Activated CD4-positive, alpha-beta T cell treated with anti-CD3 and anti-CD28 coated beads for 1 hour (primary cell): ENCODE measurements at places on chromosomes 11 and 22.

DNA sequence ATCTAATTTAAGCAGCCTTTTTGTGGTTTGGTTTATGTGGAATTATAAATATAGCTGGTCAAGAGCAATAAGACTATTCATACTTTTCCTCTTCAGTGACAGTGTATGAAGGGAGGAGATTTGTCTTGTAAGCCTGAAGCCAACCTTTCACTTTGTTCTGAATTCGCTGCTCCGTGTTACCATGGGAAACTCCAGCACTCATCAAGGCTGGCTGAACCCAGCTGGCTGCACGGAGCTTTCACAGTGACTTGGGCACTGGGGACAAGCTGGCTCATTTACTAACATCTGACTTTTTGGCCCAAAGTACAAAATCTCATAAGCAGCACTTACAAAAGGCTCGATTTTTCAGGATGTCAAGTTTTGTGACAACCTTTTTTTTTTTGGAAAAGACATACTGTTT, 120.4 kb upstream of the GRIA4 start:
- no peak for DNase-seq

DNA sequence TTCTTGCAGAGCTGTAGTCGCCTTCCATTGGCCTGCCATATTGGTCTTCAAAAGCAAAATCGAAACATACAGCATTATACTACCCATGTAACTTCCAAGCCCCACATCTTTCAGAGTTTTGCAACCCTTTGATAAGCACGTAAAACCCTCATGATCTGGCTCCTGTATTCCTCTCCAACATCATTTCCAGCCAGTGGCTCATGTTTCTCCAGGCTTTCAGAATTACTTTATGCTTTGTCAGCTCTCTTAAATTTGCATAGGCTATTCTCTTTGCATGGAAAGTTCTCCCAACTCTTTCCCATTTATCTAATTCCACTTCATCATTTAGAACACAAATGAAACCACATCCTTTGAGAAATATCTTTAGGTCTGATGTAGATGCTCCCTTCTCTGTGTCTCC, 67.8 kb upstream of the DDI1 start:
- no peak for DNase-seq

GRCh38 chr11:11243590-11244469, 109.2 kb downstream of the CSNK2A3 start:
- no peak for DNase-seq

DNA sequence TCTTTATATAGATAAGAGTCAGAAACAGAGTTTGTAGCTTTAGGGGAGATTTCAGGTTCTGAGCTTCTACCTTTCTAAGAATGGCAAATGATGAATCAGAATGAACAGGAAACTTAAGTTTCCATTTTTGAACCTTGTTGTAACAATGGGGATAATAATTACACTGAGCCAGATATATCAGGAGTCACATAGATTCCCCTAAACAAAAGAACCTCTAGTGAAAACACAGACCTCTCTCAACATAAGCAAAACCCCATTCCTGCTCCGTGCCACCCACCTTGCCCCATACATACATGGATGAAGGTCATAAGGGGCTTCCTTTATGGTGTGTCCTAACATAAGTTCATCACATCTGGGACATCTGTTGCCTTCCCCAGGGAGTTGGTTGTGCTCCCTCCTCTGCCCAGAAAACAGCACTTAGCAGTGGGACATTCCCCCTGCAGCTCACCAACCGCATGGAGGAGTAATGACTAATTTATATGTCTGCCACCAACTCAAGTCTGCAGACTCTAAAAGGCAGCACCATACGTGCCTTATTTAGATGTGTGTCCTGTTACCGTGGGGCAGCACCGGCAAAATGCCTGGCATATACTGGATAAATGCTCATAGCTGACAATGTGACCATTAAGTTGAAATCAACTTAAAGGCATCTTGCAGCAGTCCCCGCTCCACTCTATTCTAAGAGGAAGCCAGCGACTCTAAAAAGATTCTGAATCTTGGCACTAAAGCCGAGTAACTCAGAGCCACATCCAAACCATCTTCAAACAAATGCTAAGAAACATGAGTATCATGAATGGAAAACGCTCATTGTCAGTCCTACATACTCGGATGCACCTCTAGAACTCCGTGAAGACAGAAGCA, 8.0 kb downstream of the JAML start:
- DNase-seq, result no peak

GRCh38 chr11:112177589-112177988, 2.3 kb downstream of the BCO2 start:
- no peak for DNase-seq

DNA sequence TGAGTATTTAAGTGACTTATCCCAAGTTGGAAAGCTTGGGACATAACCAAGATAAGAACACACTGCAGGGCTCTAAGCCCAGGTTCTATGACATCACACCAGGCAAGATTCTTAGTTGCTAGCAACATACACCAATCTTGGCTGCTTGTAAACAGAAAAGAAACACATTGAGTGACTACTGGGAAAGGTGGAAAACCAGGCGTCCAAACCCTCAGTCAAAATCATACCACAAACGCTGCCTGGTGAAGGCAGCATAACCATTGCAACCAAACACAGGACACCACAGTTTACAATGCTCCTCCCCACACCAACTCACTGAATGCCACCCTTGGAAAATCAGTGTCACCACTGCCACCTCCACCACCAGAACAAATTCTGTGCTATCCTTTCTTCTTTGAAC, 379.9 kb downstream of the TTC28 start:
- no peak for DNase-seq

- no peak for DNase-seq
Observed at GRCh38 chr11:103662880-103663279, 373.6 kb upstream of the DDI1 start.

- DNase-seq, result no peak
Observed at GRCh38 chr11:95503047-95503446, 272.0 kb upstream of the SESN3 start.

- no peak for DNase-seq
Observed at GRCh38 chr22:28630177-28630574, 49.5 kb downstream of the TTC28 start.

- DNase-seq, result no peak
Observed at GRCh38 chr11:86606836-86607481, 65.5 kb downstream of the ME3 start.

GRCh38 chr11:69301455-69302401, 7.8 kb downstream of the MYEOV start:
- no peak for DNase-seq

DNA sequence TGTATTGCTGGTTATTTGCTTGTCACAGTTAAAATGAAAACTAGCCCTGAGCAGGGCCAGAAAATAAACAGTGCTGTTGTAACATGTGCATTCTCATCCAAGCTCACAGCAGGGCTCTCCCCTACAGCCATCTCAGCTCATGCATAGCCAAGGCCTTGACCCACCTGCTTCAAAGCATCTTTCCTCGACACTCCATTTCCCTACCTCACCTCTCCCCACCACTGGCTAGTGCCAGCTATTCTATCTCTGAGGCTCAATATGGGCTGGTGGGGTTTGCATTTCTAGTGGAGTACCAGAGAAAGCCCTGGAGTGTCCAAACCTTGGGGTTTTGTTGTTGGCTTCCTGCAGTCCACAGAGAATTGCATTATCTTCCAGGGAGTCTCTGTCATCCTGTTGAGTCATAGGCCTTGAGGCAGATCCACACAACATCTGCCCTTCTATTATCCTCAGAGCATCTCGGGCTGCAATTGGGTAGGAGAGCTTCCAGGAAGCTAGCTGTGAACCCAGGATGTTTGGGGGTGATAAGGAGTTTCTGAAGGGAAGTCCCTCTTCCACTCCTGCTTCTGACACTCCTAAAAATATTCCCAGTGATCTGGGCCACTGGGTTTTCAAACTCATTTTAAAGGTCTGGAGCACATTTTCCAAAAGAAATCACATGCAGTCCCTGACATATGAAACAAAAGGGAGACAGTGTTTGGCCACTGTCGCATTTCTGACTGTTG, 36.1 kb upstream of the AMOTL1 start:
- no peak for DNase-seq

DNA sequence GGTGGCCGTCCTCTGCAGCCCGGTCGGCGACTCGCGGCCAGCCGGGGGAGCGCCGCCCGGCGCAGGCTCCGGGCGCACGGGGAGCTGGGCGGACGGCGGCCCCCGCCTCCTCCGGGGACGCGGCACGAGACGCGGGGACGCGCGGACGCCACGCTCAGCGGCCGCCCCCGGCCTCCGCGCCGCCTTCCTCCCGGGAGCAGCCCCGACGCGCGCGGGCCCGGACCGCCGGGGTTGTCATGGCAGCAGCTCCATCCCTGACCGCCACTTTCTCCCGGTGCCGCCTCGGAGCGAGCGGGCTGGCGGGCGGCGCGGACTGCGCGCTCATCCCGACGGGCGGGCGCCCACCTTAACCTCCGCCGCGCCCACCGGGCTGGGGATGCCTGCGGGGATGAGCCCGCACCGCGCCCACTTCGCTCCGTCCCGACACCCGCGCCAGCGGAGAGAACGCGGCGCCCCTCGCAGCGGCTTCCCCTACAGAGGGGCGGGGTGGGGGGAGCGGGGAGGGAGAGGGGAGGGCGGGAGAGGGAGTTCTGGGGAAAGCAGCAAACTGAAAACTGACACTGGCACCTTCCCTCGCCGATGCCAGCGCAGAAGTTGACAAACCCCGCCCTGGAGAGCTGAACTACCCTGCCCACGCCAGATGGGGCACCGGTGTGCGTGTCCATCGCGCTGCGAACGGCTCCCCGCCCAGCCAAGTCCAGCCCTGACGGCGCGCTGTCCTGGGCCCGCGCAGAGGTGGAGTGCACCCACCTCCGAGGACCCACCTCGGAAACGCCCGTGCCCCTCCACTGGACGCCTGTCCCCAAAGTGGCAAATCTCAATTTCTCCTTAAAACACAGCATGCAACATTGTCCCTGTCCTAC, 588.4 kb downstream of the OPCML start:
- no peak for DNase-seq

GRCh38 chr11:115158053-115158452, 346.2 kb downstream of the CADM1 start:
- DNase-seq, result no peak

- no peak for DNase-seq
Observed at GRCh38 chr11:8928205-8928604, 4.5 kb downstream of the C11orf16 start.

GRCh38 chr22:21641417-21641788, 699 bp upstream of the SDF2L1 start:
- DNase-seq, result no peak

DNA sequence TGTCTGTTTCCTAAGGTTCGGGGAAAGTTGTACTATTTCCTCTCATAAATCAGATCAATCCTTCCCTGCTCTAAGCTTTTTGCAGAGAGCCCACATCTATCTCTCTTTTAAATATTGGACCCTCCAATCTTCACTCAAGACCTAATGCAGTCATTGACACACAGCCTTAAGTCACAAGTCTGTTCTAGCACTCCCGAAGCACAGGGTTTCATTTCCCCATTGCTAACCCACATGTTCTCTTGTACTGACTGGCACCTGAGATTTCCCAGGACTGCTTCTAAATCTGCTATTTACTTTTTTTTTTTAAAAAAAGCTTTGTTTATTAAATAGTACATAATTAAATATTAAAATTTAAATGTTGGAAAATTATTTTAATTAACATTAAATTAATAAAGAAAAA, 674.7 kb downstream of the TBC1D22A start:
- no peak for DNase-seq

GRCh38 chr11:80163011-80163410, 722.2 kb upstream of the TENM4 start:
- no peak for DNase-seq

- DNase-seq, result no peak
Observed at GRCh38 chr11:76266286-76267100, 60.2 kb upstream of the WNT11 start.

- no peak for DNase-seq
Observed at GRCh38 chr11:61832207-61832606, 4.1 kb downstream of the FADS2 start.

GRCh38 chr11:8262552-8263108, 1.0 kb downstream of the LMO1 start:
- no peak for DNase-seq

GRCh38 chr11:33222052-33222750, 35.0 kb upstream of the HIPK3 start:
- no peak for DNase-seq

GRCh38 chr11:24593332-24593731, 96.5 kb downstream of the LUZP2 start:
- no peak for DNase-seq

GRCh38 chr11:15053191-15053685, 20.2 kb upstream of the CALCB start:
- DNase-seq, result no peak

- no peak for DNase-seq
Observed at GRCh38 chr11:19344661-19345518, 104.1 kb upstream of the E2F8 start.

- no peak for DNase-seq
Observed at GRCh38 chr11:114092953-114093352, 33.4 kb downstream of the ZBTB16 start.

DNA sequence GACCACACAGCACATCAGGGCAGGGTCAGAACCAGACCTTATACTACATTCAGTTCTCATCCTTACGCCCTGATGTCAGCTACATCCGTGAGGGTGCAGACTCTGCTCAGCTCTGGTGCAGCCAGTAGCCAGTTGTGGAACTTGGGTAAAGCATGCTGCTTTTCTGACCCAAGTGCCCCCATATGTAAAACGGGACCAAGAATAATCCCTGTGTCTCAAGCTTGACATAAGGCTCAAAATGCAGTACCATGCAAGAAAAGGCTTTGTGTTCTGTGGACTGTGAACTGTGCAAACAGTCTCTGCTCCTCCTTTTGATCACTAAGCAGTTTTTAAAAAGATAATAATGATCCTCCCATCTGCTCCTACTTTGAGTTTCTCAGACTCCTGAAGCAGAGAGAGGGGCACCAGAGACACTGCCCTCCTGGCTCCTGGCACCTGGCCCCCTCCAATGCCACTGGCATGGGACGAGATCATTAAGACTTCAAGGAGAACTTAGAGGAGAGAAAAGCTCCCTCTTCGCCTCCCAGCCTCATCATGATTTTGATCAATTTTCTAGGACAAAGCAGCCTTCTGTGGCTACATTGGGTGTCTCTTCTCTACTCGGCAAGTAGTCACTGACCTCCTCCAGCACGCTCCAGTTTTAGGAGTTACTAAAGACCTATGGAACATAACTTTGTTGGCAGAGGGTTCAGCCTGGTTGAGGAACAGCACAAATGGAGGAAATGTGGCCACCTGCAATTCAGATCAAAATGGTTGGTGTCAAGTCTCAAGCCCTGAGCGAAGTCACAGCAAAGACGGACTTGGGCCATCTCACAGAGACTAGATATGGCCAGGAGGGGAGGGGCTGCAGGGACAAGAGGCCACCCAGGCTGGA, 23.9 kb downstream of the IL10RA start:
- no peak for DNase-seq

DNA sequence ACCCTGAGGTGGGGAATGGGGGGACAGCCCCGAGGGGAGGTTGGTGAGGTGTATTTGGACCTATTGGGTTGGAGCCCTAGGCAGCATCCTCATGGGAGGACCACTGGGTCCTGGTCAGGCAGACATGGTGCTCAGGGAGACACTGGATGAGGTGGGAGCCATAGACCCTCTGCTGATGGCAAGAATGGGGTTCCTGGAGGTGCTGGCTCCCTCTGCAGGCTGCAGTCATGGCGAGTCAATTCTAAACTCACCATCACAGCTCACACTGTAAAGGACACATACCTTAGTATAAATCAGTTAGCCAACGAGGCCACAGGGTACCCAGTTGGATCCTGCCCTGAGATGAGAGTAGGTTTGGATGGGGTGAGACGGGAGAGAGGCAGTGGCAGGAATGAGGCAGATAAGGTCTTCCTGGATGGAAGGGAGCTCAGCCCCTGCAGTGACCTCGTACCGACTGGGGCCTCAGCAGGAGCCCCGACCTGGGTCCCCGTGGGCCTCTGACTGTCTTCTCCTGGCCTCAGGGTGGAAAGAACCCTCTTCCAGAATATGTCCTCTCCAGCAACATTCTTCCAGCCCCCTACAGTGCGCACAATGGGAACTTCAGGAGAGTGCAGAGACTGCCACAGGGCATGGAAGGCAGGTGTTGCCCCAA, 1.7 kb upstream of the GAB4 start:
- DNase-seq, result no peak
